ENCODE measurements at places on chromosomes 1 and 21. TPM values are rescaled to one million over a fixed set of nuclear protein-coding genes. Genes with fewer than 3 reads are reported as not detected.

OXCT2 gene
- not detected for total RNA-seq

CCDC27 gene
- not detected for total RNA-seq

CRYBG2 gene
- 1.4 TPM for total RNA-seq

BOLA1 gene
- total RNA-seq, result 4.6 TPM

OTUD3 gene
- 11.4 TPM for total RNA-seq

FMO3 gene
- not detected for total RNA-seq

CELA2A gene
- not detected for total RNA-seq

TTLL7 gene
- not detected for total RNA-seq

CREB3L4 gene
- total RNA-seq, result 2.9 TPM
